Activated CD4-positive, alpha-beta T cell treated with anti-CD3 and anti-CD28 coated beads for 24 hours (primary cell): ENCODE measurements at places on chromosomes 13 and 19.
A peak's percentile ranks its signal among the peaks of the same experiment; 100 is the strongest.

GRCh38 chr19:30651066-30651465 is 278.9 kb downstream of the ZNF536 start:
- no peak for DNase-seq

GRCh38 chr13:97257800-97258799 is 36.0 kb downstream of the MBNL2 start:
- DNase-seq = no peak

GRCh38 chr19:33176670-33177416 is 17.3 kb upstream of the LRP3 start:
- peak; percentile 93 for DNase-seq

- no peak for DNase-seq
These were observed 3.8 kb upstream of the PRKD2 start for GRCh38 chr19:46720503-46721239.

GRCh38 chr19:2315818-2316353 is 7.9 kb upstream of the LINGO3 start:
- no peak for DNase-seq

DNA sequence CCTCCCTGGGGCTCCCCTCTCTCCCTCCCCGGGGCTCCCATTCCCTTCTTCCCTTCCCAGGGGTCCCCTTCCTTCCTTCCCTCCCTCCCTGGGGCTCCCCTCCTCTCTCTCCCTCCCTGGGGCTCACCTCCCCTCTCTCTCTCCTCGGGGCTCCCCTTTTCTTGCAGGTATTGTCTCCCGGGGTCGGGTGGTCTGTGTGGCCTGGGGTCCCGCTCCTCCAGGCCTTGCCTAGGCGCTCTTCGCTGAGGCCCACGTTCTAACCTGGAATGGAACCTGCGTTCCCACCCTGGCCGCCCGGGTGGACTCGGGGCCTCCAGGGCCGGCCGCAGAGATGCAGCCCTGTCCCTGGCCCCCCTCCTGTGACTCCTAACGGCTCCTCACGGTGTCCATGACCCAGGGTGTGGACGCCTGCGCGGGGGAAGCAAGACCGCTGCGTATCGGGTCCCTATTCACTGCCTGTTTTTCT is 940 bp upstream of the DCUN1D2 start:
- no peak for DNase-seq

DNA sequence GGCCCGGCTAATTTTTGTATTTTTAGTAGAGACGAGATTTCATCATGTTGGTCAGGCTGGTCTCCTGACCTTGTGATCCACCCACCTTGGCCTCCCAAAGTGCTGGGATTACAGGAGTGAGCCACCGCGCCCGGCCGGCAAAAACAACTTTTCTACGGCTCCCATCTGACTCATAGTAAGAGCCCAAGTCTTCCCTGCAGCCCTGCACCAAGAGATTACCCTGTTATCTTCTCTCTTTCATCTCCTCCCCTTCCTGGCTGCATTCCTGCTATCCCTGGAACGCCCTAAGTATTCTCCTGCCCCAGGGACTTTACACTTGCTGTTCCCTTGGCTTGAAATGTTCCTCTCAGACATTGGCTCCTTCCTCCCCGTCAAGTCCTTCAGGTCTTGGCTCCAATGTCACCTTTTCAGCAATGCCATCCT is 6.6 kb downstream of the AP2S1 start:
- DNase-seq = no peak

DNA sequence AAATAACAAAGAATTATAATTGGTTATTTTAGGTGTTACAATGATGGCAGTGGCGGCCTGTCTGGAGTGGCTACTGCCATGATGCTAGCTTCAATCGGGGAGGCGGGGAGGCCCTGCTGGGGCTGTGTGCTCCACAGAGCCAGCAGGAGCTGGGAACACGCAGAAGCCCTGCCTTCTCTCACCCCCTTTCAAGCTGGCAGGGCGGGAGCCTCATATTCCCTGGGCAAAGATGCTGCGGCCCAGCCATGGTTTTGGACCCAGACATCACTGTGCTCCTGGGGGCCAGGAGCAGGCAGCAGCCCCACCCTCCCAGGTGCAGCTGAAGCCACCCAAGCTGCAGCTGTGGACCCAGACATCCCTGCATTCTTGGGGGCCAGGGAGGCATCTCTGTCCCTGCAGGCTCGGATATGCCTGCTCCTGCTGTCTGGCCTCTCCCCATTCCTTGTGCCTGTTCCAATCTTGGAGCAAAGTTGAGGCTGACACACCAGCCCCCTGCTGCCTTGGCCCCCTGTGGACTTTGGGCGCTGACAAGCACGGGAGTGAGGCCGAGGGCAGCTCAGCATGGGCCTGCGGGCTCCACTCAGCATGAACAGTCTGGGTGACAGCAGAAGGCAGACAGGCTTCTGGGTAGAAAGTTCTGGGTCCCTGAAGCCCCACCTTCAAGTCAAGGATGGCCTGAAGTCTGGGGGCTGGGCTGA is 263.1 kb upstream of the HTR2A start:
- no peak for DNase-seq

DNA sequence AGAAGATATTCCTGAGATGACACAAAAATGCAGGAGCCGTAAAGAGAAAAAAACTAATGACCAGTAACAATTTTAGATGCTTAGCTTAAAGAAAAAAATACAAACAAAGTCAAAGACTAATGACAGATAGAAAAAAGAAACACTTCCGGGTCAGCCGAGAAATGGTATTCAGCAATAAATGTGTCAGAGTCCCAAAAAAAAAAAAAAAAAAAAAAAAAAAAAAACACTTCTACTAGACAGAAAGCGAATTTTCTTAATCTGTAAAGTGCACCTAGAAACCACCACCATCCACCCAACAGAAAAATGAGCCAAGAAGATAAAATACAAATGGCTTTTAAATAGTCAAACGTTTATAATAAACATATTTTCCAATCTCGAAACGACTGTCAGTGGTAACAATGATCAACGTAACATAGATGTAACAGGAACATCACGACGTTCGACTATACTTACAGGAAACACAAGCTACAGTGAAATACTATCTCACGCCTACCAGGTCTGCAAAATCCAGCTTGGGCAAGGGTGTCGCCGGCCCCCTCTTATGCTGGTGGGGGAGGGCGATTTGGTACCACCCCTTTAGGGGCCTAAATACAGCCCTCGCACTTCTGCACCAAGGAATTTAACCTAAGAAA is 10.6 kb downstream of the ABHD17A start:
- DNase-seq = no peak

- DNase-seq = no peak
These were observed 59.8 kb upstream of the RFC3 start for GRCh38 chr13:33758113-33758512.

GRCh38 chr19:12237143-12237839 is 57.4 kb downstream of the ZNF44 start:
- no peak for DNase-seq

- DNase-seq = no peak
These were observed 12.2 kb downstream of the RFPL4AL1 start for GRCh38 chr19:55781112-55781511.

- DNase-seq = no peak
These were observed 16.7 kb downstream of the SYDE1 start for GRCh38 chr19:15123900-15124299.

DNA sequence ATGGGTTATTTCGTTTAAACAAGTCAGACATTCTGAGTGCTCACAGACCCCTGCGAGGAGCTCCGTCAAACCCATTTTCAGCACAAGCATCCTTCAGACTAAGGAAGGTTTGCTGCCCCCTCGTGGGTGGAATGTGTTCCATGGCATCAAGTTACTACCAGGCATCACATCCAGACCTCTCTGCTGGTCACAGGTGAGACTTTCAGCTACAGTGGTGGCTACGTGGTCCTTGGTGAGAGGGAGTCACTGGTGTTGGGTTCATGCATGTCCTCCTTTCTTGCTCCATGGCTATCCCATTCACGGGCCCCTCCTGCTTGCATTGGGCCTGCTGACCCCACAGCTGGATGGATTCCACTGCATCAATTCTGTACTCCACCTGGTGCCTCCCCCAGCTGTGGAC is 9.1 kb upstream of the LILRB5 start:
- DNase-seq = peak; percentile 64

DNA sequence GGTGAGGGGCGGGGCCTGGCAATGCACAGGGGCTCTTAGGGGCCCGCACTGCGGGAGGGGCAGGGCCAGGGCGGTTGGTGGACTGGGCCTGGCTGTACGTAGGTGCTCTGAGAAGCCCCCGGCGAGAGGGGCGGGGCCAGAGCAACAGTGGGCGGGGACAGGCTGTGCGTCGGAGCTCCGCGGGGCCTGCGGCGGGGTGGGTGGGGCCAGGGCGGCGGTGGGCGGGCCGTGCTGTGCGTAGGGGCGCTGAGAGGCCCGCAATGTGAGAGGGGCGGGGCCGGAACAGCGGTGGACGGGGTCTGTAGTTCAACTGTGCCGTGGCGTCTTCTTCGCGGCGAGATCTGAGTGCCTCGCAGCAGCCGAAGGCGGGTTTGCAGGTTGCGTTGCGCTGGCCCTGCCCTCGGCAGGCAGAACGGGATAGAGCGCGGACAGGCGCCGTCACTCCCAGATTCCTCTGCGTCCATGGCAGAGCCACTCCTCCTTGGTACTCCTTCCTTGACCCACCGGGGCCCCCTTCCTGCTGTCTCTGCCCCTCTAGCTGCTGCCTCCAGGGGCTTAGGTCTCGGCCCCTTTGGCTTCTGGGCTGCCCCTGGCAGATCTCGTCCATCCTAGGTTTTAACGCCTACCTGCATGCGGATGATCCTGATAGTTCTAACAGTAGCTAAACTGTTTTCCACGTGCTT is 33.2 kb downstream of the CCNE1 start:
- peak; percentile 94 for DNase-seq

GRCh38 chr13:59931621-59932020 is 232.1 kb downstream of the DIAPH3 start:
- DNase-seq = no peak

DNA sequence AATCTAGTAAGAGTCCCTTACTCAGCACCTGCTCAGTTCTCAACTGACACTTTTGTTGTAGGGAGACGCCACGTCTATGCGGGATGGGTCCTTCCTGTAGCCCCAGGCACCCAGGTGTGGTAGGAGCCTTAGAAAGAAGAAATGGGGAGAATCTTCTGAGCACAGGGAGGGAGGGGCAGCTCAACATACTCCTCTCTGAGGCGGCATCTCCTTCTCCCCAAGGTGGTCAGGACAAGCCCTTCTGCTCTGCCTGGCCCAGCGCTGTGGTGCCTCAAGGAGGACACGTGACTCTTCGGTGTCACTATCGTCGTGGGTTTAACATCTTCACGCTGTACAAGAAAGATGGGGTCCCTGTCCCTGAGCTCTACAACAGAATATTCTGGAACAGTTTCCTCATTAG is 1.2 kb downstream of the KIR2DL4 start:
- no peak for DNase-seq

DNA sequence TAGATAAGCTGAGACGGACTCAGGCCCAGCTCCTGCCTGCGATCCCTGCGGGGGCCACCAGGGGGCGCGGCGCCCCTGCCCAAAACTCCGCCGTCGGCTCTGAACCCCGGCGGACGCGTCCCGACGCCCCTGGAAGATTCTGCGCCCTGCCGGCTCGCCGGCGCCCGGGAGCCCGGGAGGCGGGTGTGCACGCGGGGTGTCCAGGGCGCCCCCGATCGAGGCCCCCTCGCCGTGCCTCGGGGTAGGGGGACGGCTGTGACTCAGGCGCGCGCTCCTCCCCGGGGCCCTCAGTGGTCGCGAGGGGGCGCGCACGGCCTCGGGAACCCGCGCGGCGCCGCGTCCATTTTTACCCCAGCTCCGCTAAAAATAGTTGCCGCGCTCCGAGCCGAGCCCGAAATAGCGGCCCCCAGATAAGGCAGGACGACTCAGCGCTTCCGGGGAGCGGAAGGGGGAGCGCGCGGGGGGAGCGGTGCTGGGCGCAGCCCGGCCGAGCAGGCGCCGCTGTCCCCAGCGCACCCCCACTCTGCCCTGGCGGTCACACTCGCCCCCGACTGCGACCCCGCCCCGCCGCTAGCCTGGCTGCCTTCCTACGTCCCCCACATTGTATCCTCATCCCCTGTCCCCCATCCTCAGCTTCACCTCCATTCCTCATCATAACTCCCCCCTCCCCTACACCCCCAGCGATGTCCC is 16.0 kb upstream of the ERCC1 start:
- peak; percentile 78 for DNase-seq

GRCh38 chr19:38015216-38015615 is 108.2 kb downstream of the SIPA1L3 start:
- no peak for DNase-seq

DNA sequence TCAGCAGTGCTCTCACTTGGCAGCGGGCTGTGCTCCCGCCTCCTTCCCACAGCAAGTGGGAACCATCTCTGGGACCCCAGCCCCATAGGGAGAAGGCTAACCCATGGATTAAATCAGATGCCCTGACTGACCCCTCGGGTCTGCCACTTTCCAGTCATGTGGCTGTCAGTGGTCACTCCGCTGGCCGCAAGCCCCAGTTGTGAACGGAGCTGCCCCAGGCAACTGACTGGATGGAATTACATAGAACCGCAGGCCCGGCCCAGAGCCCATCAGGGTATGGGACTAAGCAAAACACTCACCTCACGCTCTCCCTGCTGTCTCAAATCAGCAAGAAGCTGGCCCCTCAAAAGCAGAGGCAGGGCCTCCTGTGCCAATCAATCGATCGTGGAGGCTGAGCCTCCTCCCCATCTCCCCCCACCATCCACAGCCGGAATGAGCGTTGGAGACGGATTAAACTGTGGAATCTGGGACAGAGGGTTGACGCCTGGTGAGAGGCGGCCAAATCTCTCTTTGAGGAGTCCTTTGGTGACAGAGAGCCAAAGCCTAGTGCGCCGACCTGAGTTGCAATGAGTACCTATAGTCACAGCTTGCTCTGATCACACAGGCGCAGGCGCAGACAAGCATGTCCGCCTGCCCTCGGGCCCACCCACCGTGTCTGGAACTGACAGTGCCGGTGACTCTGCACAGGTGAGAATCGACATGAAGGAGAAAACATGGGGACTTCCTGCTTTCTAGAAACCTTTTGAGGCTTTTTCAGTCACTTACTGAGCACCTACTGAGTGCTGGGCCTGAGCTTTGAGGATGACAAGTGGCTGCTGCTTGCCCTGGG is 38.7 kb downstream of the PBX4 start:
- DNase-seq = no peak

GRCh38 chr13:42852136-42852535 is 70.8 kb downstream of the FAM216B start:
- DNase-seq = no peak
